ENCODE measurements at places on chromosomes 11 and 22. TPM values are rescaled to one million over a fixed set of nuclear protein-coding genes. Genes with fewer than 3 reads are reported as not detected.

DNA sequence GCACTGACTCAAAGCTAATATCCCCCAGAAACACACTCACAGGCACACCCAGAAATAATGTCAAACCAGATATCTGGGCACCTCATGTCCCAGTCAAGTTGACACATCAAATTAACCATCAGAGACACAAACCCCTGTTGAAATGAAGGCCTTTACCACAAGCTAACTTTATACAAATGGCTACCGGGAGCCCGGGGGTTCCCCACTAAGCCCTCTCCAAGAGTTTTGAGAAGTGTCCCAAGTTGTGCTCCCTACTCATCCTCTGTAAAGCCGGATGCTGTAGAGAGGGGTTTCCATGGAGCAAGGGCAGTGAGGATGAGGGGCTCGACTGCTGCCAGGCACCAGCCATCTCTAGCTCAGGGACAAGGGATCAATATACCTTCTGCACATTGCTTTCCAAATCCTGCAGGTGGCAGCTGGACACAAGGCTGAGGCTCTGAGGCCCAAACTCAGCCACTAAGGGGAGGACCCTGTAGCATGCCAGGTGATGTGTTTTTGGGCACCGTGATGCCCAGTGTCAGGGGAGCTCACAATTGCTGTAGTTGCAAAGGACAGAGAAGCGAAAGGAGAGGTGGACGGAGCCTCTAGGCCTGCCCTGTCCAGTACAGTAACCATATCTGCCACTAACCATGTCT lies 145.7 kb downstream of the TTC17 start:
- DNase-seq, result peak; percentile 66

GRCh38 chr22:35472488-35472887 lies 68.1 kb upstream of the RASD2 start:
- DNase-seq, result no peak

The CLDN5 gene
- 1.0 TPM for total RNA-seq

- DNase-seq, result no peak
Measured at GRCh38 chr11:72798361-72798760, 4.5 kb upstream of the STARD10 start.

The MPZL3 gene
- 0.12 TPM for total RNA-seq

- no peak for DNase-seq
Measured at GRCh38 chr11:75196426-75196825, 44.1 kb upstream of the TPBGL start.

GRCh38 chr11:93059117-93059957 lies 89.9 kb downstream of the MTNR1B start:
- peak; percentile 77 for DNase-seq

All from cardiac muscle cell (in vitro differentiated cells and primary cell).